ENCODE measurements at places on chromosomes 13 and 19. TPM values are rescaled to one million over a fixed set of nuclear protein-coding genes. Genes with fewer than 3 reads are reported as not detected.

Gene CARM1
- 23.8 TPM for total RNA-seq

DNA sequence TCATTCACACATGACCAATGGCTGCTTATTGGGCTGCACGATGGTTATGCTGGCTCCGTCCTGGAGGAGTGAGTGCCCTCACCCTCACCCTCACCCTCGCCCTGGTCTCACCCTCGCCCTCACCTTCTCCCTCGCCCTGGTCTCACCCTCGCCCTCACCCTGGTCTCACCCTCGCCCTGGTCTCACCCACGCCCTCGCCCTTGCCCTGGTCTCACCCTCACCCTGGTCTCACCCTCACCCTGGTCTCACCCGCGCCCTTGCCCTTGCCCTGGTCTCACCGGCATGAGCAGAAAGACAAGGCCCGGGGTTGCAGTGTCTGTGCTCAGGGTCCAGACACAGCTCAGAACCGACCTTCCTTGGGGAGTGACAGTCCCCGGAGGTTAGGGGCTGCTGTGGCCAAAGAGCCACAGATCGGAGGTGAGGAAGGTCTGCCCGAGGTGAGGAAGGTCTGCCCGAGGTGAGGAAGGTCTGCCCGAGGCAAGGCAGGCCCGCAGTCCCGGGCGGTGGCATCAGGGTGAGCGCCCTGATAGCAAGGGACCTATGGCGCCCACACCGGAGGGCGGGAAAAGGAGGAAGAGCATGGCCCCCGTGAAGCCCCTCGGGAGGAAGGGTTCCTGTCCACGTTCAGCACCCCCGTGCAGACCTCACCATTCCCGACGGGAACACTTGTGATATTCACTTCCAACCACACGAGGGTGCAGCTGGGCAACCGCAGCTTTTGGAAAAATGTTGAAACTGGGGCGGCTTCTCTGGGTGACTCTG, 65.6 kb downstream of the MCF2L start:
- DNase-seq, result peak; percentile 57

GRCh38 chr19:47172666-47173455, 42.2 kb downstream of the SAE1 start:
- DNase-seq, result no peak

GRCh38 chr13:20387441-20387971, 138.2 kb downstream of the CRYL1 start:
- DNase-seq, result no peak

- DNase-seq, result no peak
These were observed 55.3 kb upstream of the TEX29 start for GRCh38 chr13:111265006-111265700.

- peak; percentile 52 for DNase-seq
These were observed 18.9 kb downstream of the ARID3A start for GRCh38 chr19:944663-945241.

Gene KLF12
- total RNA-seq, result 1.8 TPM

DNA sequence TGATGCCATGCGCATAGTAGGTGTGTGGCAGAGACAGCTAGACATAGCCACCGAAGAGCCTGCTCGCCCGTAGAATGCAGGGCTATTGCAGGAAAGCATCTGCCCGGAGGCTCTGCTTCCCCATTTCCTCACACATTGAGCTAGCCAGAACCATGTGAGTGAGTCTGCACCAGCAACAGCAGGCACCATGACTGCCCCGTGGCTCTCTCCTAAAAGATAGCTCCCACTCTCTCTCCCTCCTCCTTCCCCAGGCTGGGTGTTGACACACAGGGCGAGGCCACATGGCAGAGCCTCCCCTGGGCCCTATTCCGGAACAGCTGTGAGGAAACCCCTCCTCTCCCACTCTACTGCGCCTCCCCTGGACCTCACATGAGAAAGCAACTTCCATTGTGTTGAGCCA, 52.3 kb upstream of the ATP12A start:
- DNase-seq, result no peak

Measured in Peyer's patch (tissue), 4 donors.